Renal cortical epithelial cell (primary cell): ENCODE measurements at places on chromosomes 2 and 18.
A peak's percentile ranks its signal among the peaks of the same experiment; 100 is the strongest.

GRCh38 chr2:99598441-99598840 lies 108.6 kb upstream of the REV1 start:
- no peak for DNase-seq

- DNase-seq: no peak
Observed at GRCh38 chr18:63233334-63233733, 86.2 kb downstream of the BCL2 start.

DNA sequence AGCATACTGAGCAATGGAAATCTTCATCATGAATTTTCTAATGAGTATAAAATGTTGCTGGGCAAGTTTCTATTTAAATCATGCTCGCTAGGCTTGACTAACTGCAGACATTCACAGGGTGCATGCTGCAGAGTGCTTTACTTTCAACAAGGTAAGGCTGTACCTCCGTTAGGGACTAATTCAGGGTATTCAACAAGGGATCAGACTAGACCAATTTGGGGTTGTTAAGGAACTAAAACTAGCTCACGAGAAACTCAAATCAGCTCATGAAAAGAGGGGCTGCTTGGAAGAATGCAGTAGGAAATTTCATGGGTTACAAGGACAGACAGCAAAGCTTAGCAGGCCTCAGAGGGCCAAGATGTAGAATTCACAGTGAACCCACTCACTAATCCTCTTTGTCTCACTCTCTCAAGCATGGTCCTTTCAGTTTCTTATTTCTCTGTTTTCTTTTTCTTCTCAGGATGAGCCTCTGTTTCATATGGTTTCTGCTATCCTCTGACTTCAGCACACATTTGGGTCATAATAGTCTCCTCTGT lies 2.2 kb downstream of the MYO3B start:
- peak; percentile 32 for DNase-seq

GRCh38 chr2:111168528-111169239 lies 48.0 kb downstream of the BCL2L11 start:
- peak; percentile 75 for DNase-seq

GRCh38 chr18:70469916-70470315 lies 181.1 kb downstream of the SOCS6 start:
- DNase-seq: peak; percentile 47

- peak; percentile 26 for DNase-seq
Observed at GRCh38 chr18:63046375-63046774, 273.2 kb downstream of the BCL2 start.

DNA sequence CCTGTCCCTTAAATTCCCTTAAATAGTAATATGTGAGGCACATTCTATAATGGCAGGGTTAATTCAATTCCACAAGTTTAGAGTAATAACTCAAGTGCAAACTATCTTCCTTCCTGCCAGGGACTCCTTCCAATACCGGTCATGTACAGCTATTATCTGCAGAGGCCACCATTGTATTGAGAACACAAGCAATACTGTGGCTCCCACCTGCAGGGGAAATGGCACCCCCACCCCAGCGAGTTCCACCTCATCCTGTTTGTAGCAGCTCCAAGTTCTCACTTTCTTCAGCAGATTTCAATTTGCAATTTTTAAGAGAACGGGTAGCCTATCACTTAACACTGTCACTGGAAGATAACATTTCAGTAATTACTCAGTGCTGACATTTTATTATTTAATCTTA lies 172.1 kb upstream of the PID1 start:
- DNase-seq: no peak

GRCh38 chr2:136384531-136385303 lies 266.8 kb upstream of the CXCR4 start:
- DNase-seq: peak; percentile 41

DNA sequence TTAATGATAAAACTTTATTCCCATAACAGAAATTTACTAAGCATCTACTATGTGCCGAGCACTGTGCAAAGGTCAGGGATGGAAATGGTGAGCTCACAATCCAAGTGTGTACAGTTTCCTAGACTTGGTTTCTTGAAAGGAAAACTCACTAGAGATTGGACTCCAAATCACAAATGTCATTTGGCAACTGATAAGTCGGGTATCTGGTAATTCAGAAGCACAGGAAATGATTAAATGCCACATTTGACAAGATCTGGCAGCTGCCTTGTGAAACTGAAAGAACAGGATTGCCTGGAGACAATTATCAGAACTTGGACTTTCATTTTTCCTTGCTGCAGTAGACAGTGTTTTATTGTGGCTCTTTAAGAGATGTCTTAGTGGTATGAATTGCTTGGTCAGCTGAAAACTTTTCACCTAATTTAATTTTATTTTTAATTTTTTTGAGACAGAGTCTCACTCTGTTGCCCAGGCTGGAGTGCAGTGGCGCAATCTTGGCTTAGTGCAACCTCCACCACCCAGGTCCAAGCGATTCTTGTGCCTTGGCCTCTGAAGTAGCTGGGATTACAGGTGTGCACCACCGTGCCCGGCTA lies 19.2 kb downstream of the ITGA6 start:
- DNase-seq: no peak

- no peak for DNase-seq
Observed at GRCh38 chr2:48910961-48911360, 155.4 kb upstream of the LHCGR start.

- DNase-seq: no peak
Observed at GRCh38 chr2:144310889-144311608, 208.9 kb downstream of the ZEB2 start.

- no peak for DNase-seq
Observed at GRCh38 chr2:55063713-55064323, 13.6 kb upstream of the RTN4 start.

GRCh38 chr18:76932026-76932819 lies 109.9 kb downstream of the ZNF236 start:
- no peak for DNase-seq

GRCh38 chr18:4369705-4370104 lies 85.4 kb downstream of the DLGAP1 start:
- no peak for DNase-seq

GRCh38 chr18:50410008-50410407 lies 35.2 kb downstream of the SKA1 start:
- DNase-seq: no peak

DNA sequence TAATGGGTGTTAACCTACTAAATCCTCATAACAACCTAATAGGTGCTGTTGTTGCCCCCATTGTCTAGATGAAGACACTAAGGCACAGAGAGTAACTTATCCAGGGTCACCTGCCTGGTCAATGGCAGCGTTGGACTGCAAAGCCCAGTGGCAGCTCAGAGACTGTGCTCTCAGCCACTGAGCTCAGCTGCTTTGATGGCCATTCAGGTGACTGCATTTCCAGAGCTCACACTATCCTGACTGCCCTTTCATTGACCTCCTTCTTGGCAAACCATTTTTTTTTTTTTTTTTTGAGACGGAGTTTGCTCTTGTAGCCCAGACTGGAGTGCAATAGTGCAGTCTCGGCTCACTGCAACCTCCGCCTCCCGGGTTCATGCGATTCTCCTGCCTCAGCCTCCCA lies 115.2 kb downstream of the MAPK4 start:
- no peak for DNase-seq

DNA sequence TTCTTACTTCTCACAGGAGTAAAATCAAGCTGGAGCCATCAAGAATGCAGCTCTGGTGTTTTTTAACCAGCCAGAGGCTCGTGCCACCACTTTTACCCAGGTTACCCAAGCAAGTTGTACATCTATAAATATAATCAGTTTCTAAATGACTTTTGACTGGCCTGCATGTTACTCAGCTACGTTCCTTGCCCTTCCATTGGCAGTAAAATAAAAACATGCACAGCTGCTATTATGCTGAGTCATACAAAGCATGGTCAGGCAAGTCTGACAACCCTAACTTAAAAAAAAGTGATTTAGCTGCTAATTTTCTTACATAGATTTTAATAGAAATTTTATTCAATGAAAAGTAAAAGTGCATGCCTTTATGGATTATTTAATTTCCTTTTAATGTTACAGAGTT lies 111.7 kb upstream of the CSRNP3 start:
- peak; percentile 91 for DNase-seq

GRCh38 chr2:95305380-95306061 lies 8.4 kb downstream of the KCNIP3 start:
- DNase-seq: peak; percentile 87

- no peak for DNase-seq
Observed at GRCh38 chr18:41484069-41484468, 471.0 kb upstream of the PIK3C3 start.

GRCh38 chr2:5332925-5333324 lies 359.3 kb upstream of the SOX11 start:
- no peak for DNase-seq

GRCh38 chr2:20576598-20577115 lies 74.2 kb downstream of the HS1BP3 start:
- DNase-seq: peak; percentile 51

GRCh38 chr2:55115761-55116597 lies 65.7 kb upstream of the RTN4 start:
- peak; percentile 76 for DNase-seq

- no peak for DNase-seq
Observed at GRCh38 chr18:47701134-47701533, 229.3 kb downstream of the SMAD2 start.

- no peak for DNase-seq
Observed at GRCh38 chr2:10240911-10241610, 61.6 kb upstream of the HPCAL1 start.

GRCh38 chr2:53234548-53234903 lies 533.1 kb upstream of the CHAC2 start:
- peak; percentile 66 for DNase-seq

DNA sequence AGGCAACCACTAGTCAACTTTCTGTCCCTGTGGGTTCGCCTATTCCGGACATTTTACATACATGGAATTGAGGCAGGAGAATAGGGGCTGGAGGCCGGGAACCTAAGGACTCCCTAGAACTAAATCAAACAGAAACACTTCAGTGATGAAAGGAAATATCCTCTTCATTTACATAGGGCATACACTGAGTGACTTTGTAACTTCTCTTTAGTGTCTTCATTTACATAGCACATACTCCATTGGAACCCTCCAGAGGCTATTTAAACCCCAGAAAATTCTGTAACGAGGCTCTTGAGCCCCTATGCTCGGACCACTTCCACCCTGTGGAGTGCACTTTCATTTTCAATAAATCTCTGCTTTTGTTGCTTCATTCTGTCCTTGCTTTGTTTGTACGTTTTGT lies 56.5 kb downstream of the CCDC195 start:
- DNase-seq: no peak

DNA sequence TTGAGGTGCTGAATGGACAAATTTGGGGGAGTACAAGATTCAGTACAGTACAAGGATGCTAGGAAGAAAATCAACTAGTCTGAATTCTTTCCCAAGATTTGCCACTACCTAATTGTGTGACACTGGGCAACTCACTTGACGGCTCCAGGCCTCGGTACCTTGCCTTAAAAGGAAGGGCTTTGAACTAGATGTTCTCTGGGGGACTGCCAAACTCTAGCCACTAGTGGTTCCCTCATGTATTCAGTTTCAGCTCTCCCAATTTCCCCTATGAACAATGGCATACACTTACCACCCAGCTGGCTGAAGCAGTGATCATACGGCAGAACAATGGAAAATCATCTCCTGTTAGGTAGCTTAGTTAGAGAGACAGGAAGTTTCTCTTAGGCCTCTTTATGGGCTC lies 73.4 kb downstream of the VWC2L start:
- no peak for DNase-seq

GRCh38 chr18:63157293-63158011 lies 162.1 kb downstream of the BCL2 start:
- no peak for DNase-seq

GRCh38 chr18:78178812-78179211 lies 800.8 kb upstream of the SALL3 start:
- DNase-seq: no peak

DNA sequence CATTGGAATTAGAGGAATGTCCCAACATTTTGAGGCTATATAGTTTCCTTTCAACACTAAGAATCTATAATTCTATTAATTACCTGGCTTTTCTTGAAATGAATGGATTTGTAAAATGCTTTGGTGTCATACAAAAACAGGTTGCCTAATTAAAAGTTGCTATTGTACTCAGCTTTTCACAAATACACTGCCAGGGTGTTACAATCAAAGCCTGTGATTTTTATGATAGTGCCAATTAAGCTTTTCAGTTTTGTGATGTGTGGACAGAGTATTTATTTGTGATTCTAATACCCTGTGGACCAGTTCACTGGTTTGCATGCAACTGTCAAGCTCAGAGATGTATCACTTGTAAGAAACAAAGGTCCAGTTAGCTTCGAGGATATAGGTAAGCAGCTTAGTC lies 71.8 kb downstream of the NAB1 start:
- no peak for DNase-seq

GRCh38 chr2:98815795-98816194 lies 84.9 kb upstream of the MGAT4A start:
- no peak for DNase-seq

DNA sequence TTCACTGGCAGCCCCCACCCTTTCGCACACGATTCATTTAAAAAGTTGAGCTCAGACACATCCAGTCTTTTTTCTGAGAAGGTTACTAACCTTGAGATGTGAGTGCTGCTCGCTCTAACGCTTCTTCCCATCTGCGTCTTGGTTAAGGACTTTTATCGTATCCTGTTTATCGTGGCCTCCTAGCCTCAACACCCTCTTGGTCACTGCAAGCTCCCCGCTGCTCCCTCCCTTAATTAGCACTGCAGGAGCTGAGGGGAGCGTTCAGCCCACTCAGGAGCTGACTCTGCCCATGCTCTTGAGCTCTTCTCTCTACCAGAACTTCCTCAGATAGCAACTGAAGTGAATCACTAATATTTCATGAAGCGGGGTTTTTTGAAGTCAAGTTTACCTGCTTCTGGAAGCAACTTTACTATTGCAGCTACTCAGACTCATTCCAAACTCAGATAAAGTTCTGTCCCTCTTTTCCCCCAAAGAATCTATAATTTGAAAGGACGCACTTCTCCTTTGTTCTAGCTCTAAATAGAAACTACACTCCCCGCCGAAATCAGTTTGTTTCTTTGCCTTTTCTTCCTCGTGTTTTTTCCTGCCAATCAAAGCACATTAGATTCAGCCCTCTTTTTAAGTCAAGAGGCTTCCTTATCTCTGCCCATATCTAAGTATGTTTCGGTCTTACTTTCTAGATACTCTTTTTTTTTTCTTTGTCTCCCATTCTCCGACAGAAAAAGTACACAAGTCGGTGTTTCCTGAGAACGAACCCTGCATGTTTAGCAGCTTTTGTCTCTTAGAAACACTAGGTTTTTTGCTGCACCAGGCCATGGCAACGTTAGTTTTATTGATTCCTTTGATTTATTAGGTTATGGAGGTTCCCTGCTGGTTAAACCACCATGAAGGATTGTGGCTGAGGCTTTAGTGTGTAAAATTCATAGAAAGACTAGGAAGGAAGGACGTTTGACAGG lies 9.3 kb upstream of the CD226 start:
- DNase-seq: no peak

- DNase-seq: peak; percentile 71
Observed at GRCh38 chr18:24397131-24397693, 412 bp downstream of the OSBPL1A start.

- DNase-seq: peak; percentile 99
Observed at GRCh38 chr2:181790716-181791649, 100.5 kb upstream of the ITPRID2 start.

GRCh38 chr2:188307850-188308283 lies 16.2 kb downstream of the GULP1 start:
- no peak for DNase-seq

DNA sequence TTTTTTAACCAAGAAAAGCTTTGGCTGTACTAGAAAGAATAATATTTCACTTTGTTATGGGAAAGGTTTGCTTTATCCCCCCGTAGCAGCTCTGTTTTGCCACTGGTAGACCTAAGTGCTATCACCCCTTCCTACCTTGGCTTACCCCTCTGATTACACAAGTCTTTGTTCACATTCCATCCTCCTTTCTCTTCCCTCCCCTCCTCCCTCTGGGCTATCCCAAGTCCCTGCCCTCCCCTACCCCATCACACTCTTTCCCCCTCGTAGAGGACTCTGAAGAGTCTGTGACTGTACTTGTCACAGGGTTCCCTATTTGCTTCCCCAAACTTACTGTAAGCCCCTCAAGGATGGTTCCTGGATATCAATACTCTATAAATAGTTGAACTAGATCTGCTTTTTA lies 152.9 kb upstream of the NOSTRIN start:
- no peak for DNase-seq
